ENCODE measurements at places on chromosomes 13 and 19.

GRCh38 chr13:25421612-25422011 lies 49.8 kb downstream of the ATP8A2 start:
- DNase-seq = no peak

DNA sequence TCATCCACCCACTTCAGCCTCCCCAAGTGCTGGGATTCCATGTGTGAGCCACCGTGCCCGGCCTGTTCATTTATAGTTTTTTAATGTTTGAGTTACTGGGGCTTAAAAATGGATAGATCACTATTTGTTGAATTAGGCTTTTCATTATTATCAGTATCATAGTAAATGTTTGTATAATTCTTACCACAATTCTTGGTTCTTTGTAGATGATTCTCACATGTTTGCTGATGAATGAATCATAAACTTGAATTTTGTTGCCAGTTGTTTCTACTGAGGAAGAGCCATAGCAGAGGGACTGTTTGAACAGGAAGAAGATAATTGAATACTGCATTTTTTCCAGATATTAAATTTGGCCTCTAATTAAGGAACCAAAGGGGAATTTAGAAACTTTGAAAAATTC lies 2.6 kb upstream of the LPAR6 start:
- DNase-seq = no peak

DNA sequence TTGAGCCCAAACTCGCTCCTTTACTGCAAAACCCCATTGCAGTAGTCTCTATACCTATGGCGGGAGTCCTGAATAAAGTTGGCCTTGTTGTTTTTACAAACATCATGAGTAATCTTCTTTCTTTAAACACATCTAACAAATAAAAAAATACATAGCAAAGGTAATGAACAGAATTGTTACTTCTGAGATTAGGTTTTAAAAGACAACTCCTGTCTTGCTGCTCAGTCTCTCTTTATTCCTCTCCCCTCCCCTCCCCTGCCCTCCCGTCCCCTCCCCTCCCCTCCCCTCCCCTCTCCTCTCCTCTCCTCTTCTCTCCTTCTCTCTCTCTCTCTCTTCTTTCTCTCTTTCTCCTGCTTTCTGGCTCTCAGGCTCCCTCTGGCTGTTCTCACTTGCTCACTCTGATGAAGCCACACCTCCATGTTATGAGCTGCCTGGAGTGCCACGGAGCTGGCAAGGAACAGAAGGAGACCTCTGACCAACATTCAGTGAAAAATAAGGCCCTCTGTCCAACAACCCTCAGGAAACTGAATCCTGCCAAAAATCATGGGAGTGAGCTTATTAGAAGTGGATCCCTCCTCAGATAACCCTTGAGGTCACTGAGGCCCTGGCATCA lies 300.7 kb upstream of the MIR17HG start:
- DNase-seq = no peak

- no peak for DNase-seq
Measured at GRCh38 chr13:109096101-109096500, 466.7 kb downstream of the MYO16 start.

- DNase-seq = no peak
Measured at GRCh38 chr13:112529216-112529615, 58.7 kb downstream of the TUBGCP3 start.

- DNase-seq = no peak
Measured at GRCh38 chr13:52447815-52448552, 2.5 kb downstream of the VPS36 start.

- no peak for DNase-seq
Measured at GRCh38 chr13:71546881-71547280, 320.1 kb downstream of the DACH1 start.

DNA sequence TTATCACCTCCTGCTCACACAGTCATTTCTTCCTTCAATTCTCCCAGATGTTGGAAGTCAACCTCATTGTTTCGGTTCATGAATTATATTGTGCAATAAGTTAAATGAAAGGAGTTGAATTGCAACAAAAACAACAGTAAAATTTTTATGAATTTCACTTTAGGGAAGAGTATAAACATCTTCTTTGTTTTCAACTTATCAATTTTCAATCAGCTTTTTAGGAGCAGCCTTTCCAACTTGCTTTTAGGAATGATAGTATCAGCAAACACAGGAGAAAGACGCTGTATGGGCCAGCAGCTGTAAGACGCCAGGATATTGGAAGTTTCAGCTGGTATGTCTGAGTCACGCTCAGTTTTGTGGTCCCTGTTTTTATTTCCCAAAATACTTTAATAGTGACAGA lies 132.5 kb upstream of the ARGLU1 start:
- no peak for DNase-seq

GRCh38 chr13:94921181-94921580 lies 208.8 kb upstream of the SOX21 start:
- DNase-seq = no peak

DNA sequence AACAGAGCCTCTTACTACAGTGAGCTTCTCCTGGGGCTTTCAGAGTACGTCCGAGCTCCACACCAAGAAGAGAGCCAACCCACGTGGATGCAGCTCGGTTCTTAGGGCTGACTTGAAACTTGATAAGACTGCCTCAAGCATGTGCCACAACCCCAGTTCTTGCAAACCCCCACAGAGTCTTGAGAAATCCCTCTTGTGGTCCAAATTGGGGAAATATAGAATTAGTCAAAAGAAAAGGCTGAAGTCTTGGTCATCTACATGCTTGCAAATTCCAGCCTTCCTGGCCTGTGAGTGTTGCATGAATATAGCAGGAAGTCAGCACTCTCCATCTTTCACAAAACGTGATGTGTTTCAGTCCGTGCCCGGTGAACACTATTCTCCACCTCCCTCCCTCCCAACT lies 95.2 kb downstream of the GGACT start:
- no peak for DNase-seq

GRCh38 chr13:21050288-21051197 lies 10.8 kb downstream of the LATS2 start:
- no peak for DNase-seq

DNA sequence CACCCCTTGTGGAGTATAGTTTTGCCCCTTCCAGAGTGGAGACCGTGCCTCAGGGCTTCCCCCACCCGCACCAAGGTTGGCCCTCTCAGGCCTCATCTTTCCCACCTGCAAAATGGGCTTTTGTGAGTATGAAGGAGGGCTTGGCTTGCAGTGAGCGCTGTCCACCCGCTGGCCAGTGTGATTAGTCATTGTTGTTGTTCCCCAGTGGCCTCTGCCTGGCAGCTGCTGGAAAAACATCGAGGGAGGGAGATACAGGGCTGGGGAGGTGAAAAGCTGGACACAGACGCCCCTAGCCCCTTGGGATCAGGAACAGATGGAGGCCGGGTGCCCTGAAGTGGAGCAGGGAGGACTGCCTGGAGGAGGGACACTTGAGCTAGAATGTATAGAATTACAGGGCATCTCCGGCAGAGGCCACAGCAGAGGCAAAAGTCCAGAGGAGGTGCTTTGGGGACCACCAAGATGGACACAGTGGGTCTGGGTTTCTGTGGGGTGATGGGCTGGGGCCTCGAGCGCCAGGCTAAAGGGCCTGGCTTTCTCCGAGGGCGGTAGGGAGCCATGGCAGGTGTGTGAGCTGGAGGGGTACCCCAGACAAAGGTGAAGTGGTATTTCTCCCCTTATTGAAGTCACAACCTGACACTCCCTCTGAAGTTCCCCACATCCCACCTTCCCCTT lies 3.9 kb upstream of the IL12RB1 start:
- DNase-seq = no peak

DNA sequence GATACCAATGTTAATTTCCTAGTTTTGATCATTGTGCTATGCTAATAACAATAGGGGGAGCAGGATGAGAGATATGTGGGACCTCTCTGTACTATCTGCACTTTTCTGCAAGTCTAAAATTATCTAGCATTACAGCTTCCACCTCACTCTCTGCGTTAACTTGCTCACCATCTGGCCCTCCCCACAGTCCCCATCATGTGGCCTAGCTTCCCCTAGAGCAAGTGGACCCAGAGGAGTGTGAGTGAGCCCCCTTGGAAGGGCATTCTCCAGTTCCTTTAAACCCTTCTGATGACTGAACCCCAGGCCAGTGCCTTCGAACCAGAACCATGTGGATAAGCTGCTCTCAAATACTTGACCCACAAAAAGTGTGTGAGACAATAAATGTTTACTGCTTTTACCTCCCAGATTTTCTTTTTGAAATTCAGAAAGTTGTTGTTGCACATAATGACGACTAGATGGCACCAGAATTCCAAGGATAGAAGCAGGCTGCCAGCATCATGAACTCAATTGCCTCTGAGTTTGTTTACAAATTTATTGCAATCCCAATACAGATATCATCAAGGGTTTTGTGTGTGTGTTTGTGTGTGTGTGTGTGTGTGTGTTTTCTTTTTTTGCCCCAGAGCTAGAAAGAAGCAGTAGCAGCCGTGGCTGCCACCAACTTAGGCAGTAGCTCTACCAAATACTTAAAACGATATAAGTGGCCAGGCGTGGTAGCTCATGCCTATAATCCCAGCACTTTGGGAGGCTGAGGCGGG lies 49.0 kb upstream of the ZNF780A start:
- DNase-seq = no peak

DNA sequence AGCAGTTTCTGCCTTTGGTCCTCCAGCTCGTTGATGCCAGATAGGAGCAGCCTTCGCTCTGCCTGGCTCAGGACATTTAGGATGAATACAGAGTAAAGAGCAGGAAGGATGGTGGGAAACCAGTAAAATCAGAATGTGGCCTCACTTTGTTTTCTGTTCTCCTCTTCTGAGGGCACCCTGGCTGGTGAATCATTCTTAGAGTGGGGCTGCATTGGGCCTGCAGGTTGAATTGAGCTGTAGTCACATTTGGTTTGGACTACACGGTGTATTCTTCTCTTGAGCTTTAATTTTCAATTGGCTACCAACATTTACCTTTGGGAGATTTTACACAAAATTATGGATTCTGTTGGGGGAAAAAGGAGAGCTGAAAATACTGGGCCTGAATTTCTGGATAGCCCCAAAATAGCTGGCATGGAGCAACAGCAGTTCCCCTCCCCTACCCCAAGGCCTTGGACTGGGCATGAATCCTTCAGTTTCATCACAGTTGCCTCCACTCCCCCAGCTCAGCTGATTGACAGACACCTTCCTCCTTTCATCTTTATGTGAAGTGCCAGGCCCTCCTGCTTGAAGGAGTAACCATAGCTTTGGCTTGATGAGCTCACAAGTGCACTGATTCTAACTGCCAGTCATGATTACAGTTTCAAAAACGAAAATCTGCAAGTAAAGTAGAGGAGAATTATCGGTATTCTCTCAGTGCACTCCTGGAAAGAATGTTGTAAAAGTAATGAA lies 24.3 kb downstream of the ERCC5 start:
- DNase-seq = no peak

GRCh38 chr19:12785431-12786031 lies 5.8 kb upstream of the JUNB start:
- peak; percentile 28 for DNase-seq

GRCh38 chr19:29211562-29212355 lies 1.2 kb downstream of the UQCRFS1 start:
- no peak for DNase-seq

- no peak for DNase-seq
Measured at GRCh38 chr13:36086117-36086516, 45.1 kb downstream of the DCLK1 start.

DNA sequence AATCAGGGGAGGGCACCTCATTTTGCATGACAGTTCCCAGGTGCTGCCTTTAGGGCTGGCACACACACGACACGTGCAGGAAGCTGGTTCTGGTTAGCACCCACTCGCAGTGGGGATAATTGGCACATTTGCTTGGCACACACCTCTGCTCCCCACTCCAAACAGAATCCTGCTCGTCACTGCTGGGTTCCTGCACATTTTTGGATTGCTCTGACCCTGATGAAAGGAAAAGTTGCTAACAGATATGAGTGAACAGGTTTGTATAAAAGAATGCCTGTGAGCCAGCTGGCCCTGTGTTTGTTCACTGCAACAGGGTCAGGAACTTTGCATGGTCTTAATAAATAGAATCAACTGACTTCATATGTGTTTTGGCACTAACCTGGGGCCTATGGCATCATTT lies 1500.4 kb downstream of the EFNB2 start:
- DNase-seq = no peak

DNA sequence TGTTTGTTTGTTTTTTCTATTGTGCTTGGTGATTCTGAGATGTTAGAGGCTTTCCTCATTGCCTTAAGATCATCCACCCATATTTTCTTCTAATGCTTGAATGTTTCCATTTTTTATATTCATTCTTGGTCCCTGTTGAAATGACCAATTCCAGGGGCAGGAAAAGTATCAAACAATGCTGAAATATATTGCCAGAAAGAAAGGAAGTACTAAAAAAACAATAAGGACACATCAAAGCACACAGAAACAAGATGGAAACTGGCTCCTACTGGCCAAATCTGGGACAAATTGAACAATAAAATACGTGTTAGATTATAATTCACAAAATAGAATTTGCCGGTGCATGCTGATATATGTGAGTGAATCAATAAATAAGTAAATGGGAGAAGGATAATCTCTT lies 23.9 kb downstream of the ZDHHC20 start:
- no peak for DNase-seq

DNA sequence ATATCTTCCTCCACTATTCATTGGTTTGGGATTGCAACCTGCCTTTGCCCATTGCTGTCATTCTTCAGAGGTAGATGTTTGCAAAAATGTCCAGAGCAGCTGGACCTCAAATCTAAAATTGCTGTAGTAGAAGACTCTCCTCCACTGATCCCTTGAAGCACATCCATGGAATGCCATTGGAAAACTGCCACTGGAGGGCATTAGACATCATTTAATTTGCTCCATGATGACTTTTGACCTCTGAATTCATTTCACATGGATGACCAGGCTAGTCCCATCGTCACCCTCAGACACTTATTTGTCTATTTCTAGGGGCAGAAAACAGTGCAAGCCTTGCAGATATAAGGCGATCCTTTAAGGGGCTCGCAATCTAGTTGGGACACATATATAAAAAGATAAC lies 33.9 kb upstream of the FLT1 start:
- no peak for DNase-seq

GRCh38 chr19:57934820-57935665 lies at the start of gene ZNF418:
Gene ZNF418 (minus strand): TSS chr19:57935402. CDS start chr19:57933822, 1,580 bp downstream.
- peak; percentile 81 for DNase-seq

GRCh38 chr13:46012404-46012803 lies 40.1 kb downstream of the ZC3H13 start:
- DNase-seq = no peak

DNA sequence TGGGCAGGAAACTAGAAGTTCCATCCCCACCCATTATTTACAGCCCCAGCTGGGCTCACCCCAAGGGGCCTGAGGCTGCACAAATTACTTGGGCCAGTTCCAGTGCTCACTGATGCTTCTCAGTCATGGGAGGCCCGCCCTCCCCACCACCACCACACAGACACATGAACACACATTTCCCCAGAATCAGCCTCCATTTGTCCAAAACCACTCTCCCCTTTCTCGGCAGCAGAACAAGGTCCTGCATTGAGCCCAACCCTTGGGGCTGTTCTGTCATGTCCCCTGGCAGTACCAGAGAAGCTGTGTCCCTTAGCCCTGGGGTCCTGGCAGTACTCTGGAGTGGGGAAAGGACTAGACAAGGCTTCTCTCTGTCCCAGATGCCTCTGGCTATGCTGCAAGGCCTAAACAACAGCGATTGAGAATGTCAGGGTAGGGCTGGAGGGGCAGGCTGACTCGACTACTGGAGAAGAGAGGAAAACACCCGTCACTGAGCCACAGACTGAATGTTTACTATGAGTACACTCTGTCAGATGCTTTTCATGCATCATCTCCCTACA lies 21.8 kb downstream of the SAMD4B start:
- no peak for DNase-seq
